ENCODE measurements at places on chromosomes 5 and 9.

DNA sequence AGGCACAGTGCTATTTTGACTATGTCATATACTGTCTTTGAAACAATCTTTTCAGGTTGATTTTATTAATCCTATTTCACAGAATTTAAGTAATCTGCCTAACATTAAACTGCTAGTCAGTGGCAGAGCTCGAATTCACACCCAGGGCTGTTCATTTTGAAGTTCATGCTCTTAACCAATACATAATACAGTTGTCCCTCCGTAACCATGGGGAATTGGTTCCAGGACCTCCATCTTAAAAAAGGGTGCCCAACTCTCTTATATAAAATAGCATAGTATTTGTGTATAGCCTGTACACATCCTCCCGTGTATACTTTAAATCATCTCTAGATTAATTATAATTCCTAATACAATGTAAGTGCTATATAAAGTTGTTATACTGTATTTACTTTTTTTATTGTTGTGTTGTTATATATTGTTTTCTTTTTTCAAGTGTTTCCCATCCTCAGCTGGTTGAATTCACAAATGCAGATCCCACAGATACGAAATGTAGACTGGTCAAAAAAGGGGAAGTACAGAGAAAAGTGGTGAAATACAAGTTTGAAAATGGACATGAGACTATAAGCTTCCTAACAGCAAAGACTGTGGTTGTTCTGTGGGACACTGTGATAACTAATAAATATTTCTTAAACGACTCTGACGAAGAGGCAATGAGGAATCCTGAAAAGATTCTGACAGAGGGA lies 18.3 kb downstream of the RFX3 start:
- DNase-seq = no peak

- no peak for DNase-seq
Measured at GRCh38 chr5:145237843-145238242, 597.3 kb downstream of the PRELID2 start.

GRCh38 chr9:96425500-96426169 lies 7.5 kb upstream of the ZNF367 start:
- DNase-seq = no peak

DNA sequence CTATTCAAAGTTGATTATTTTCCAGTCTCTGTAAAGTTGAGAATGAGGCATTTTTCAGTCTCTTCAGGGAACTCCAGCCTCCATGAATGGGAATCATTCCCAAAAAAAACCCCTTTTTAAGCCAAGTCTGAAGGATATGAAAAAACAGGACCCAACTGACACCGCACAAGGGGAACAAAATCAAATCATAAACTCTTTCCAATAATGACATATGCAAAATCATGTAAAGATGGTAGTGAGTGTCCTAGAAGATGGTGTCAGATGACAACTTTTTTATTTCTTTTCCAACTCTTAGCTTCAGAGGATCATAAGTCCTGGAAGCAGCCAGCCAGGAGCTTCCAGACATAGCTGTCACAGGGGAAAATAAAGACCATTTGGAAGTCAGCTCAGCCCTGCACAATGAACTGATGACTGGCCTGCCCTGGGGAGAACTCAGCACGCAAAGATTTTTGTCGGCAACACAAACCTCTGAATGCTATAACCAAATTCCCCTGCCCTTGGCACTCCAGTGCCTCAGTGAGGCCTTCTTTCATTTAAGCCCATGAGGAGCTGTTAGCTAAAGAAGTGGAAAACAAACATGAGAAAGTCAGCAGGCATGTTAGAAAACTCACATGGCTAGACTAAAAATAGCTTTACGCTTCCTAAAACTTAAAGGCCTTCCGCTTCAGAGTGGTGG lies 85.4 kb downstream of the SLC1A3 start:
- no peak for DNase-seq

DNA sequence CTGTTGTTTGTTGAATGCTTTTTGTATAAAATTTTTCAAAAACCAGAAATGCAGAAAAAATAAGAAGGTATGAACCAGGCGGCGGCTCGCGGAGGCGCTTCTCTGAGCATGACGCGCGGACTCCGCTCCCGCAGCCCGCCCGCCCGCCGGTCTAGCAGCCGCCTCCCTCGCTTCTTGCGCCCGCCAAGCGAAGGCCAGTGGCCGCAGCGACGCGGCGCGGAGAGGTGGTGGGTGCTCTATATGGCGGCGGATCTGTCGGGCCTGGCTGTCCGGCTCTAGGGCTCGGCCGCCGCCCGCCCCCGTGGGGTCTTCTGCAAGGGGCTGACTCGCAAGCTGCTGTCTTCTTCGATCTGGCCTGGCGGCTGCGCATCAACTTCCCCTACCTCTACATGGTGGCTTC lies 93.8 kb downstream of the ANKRD18A start:
- no peak for DNase-seq

GRCh38 chr9:130938652-130939404 lies at the start of gene FIBCD1:
FIBCD1 (minus strand) TSS chr9:130939247; CDS start chr9:130938607, 640 bp downstream.
- DNase-seq = no peak

GRCh38 chr5:149771216-149771980 lies 41.3 kb downstream of the PPARGC1B start:
- DNase-seq = no peak

DNA sequence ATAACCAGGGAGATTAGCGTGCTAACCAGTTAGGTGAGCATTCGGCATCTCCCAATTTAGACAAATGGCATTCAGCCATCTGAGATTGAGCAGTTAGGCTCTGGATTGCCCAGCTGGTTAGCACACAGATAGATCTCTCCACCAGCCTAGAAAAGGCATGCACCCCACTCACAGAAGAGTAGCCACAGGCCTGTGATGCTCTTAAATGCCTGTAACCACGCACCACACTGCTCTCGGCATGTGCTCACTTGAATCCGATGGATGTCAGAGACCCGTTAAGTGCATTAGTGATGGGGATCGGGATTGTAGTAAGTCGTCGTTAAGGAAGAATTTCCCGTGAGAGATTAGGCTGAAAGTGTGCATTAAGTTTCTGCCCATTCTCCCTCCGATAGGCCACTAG lies 23.0 kb downstream of the MARCHF6 start:
- no peak for DNase-seq

DNA sequence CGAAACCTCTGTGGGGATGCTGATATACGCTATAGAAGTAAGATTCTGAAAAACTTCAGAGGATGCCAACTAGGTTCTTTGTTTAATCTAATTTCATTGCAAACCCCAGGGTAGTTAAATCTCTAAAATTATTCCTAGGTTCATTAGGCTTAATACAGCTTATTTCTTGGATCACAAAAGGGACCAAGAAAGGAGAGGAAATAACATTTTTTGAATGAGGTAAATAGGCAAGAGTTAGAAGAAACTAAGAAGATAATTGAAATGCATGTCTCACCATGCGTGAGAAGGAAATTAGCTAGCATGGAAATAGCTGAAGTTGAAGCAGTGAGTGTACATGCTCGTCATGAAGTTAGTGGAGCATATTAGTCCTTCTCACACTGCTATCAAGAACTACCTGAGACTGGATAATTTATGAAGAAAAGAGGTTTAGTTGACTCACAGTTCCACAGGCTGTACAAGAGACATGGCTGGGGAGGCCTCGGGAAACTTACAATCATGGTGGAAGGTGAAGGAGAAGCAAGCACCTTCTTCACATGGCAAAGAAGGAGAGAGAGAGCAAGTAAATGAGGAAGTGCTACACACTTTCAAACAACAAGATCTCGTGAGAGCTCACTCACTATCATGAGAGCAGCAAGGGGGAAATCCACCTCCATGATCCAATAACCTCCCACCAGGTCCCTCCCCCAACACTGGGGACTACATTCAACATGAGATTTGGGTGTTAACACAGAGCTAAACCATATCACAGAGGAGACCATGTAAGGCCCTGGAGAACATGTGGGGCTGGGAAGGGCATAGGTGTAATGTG lies 125.1 kb upstream of the OSMR start:
- DNase-seq = no peak

- no peak for DNase-seq
Measured at GRCh38 chr9:84357275-84357674, 16.7 kb upstream of the SLC28A3 start.

DNA sequence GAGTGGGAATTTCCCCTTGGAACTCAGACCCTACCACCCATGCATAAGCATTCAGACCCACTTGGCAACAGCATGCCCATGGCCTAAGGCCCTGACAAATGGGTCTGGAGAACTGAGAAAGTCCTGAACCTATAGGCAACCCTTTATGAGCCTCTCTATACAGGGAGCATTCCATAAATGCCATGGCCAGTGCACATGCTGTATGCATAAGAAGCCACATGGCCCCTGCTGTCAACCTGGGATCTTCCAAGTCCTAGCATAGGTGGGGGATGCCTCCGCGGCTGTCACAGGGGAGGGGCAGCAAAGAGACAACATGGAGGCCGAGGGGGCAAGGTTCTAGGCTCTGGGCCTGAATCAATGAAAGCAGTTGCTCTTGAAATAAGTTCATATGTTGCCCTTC lies 8.2 kb upstream of the NIPAL4 start:
- DNase-seq = no peak

GRCh38 chr5:3827624-3828023 lies 232.0 kb downstream of the IRX1 start:
- no peak for DNase-seq

DNA sequence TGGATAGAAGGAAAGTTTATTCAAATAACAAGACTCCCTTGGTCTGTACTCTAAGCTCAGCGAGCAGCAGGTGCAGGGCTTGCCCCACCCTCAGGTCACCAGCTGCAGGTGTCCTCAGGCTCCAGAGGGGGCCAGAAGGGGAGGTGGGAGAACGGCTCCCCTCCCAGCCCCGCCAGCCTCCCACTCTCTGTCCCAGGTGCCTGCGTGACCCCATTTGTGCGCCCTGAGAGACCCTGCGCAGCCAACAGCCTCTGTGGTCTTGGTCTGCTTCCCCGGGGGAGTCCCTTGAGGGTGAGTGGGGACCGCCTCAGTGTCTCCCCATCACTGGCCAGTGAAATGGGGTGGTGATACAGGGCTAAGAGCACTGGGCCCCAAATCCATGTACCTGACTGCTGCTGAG lies 62.3 kb upstream of the STXBP1 start:
- no peak for DNase-seq

DNA sequence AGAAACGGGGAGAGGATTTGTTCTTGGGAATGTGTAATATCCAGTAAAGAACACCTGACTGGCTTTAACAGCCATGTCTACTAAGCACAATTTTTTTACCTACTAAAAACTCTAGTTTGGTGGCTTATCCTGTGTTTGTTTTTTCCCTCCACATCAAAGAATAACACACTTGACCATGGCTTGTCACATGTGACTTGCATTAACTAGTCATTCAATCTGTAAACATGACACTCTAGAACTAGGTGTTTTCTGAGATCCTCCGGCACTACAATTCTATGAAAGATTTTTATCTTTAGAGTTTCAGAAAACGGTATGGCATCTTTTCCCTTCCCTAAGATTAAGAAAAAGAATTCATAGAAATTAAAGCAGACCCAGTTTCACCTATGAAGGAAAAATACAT lies 103.7 kb downstream of the CEMIP2 start:
- DNase-seq = no peak

GRCh38 chr5:41821051-41821450 lies 49.2 kb downstream of the OXCT1 start:
- no peak for DNase-seq

DNA sequence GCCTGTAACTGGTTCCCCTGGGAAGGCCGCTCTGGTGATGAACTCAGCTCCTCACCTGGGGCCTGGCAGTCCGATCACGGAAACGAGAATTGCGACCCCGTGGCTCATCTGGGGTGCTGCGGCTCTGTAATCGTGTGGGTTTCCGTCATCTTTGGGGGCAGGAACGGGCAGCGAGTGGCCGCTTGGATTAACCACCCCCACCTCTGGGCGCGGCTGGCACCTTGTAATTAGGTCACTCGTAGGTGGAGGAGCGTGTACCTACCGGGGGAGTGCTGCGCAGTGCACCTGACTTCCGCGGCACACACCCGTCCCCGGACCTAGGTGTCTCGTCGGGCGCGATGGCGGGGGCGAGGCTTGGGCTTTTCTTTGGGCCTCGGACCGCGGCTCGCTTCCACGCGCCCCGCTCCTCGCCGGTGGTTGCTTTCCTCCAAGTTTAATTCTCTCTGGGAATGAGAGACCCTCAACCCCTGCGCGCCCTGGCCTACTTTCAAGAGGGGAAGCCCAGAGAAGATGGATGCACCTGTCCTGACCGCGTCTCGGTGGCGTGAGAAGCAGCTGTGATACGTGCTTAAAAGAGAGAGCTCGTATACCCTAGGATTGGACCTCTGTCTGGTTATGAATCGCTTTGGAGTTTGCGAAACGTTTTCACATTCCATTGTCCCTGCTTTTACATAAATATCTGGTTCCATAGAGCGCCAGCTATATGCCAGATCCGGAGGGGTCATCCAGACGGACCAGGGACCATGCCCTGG lies 744 bp upstream of the PPP2CA start:
- no peak for DNase-seq

DNA sequence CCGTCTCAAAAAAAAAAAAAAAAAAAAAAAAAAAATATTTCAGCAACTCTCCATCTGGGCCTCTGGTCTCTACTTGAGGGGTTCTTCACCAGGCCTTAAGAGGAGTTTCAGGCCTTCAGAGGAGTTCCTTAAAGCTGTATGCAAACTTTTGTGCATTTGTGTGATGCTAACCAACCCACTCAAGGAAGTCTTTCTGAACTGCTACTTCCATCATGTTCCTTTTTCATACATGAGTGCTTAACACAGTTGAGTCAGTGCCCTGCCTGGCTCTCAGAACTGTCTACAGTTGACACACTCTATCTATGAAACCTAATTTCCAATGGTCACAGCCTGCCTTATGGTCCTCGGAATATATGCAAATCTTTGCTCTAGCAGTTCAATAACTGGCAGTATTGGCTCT lies 146.5 kb downstream of the MEF2C start:
- no peak for DNase-seq

- DNase-seq = no peak
Measured at GRCh38 chr5:179819296-179820126, 1.2 kb upstream of the SQSTM1 start.

GRCh38 chr5:165809914-165810313 lies 2304.5 kb downstream of the MAT2B start:
- DNase-seq = no peak

DNA sequence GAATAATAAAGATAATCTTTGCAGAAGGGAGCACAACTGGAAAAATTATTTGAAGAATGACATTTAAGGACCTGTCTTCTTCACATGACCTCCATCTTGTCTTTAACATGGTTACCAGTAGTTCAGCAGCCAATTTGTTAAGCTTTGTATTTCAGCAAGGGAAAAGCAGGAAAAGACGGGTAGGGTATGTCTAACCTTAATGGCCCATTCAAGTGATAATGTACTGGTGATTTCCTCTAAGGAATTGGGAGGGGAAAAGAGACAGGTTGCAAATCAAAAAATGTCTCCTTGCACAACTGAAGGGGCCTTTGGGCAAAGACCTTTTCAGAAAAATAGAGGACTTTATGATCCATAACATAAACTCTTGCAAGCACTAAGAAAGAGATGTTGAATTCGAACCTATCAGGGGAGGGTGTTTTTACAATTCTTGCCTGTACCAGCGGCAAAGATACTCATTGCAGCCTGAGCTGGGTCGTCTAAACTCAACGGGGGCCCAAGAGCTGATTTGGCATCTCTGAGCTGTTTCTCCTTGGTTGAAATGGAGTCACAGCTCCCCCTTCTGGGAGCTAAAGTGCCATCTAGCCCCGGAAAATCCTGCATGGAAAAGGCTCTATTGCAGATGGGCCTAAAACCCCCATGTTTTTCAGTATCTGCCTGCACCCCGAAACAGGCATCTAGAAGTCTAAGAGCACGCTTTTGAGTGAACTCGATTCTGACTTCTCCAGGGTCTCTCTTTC lies 3.8 kb downstream of the BRINP1 start:
- DNase-seq = no peak

GRCh38 chr5:172373680-172374079 lies 80.6 kb downstream of the SH3PXD2B start:
- DNase-seq = no peak

Data from CD4-positive, alpha-beta T cell (primary cell).